ENCODE measurements at places on chromosomes 3 and 15. TPM values are rescaled to one million over a fixed set of nuclear protein-coding genes. Genes with fewer than 3 reads are reported as not detected.

OR5K3 gene
- polyA plus RNA-seq, result not detected

PPP2R3A gene
- polyA plus RNA-seq, result 4.9 TPM

PAQR9 gene
- polyA plus RNA-seq, result 0.10 TPM

GRM2 gene
- 0.15 TPM for polyA plus RNA-seq

C15orf62 gene
- 0.06 TPM for polyA plus RNA-seq

A4GNT gene
- polyA plus RNA-seq, result not detected

GXYLT2 gene
- 9.3 TPM for polyA plus RNA-seq

PLSCR5 gene
- polyA plus RNA-seq, result not detected

ATP8B4 gene
- 0.03 TPM for polyA plus RNA-seq

RBMS3 gene
- 8.2 TPM for polyA plus RNA-seq

ITPKA gene
- 2.2 TPM for polyA plus RNA-seq

LEO1 gene
- 7.0 TPM for polyA plus RNA-seq

CASR gene
- polyA plus RNA-seq, result not detected

GRCh38 chr3:108346301-108347227, 50.2 kb downstream of the HHLA2 start:
- DNase-seq, result no peak

DNA sequence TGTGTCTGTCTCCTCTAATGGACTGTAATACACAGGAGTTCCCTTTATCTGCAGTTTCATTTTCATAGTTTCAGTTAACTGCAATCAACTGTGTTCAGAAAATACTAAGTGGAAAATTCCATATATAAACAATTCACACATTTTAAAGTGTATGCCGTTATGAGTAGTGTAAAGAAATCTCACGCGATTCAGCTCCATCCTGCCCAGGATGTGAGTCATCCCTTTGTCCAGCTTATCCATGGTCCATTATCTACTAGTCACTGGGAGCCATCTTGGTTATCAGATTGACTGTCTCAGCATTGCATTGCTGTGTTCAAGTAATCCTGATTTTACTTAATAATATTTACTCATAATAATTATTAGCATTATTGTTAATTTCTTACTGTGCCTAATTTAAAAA, 14.5 kb downstream of the ZPLD1 start:
- no peak for DNase-seq

GRCh38 chr15:49865925-49866757, 245.3 kb downstream of the DTWD1 start:
- DNase-seq, result no peak

DNA sequence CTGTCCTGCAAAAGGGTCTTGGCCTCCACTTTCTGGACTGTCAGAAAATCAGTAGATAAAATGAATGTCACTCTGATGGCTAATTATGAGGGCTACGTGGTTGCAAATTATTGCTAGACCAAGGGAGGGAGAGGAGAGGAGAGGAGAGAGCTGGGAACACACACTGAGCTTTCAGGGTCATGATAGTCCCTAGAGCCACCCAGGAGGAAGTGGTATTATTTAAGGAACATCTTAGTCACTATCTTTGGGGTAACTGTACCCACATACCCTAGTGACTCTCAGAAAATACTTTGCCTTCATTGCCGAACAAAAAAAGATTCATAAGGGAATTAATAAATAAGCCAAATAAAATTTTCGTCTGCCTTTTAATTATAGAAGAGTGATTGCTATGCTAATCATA, 642.3 kb upstream of the CFAP20DC start:
- DNase-seq, result no peak

DNA sequence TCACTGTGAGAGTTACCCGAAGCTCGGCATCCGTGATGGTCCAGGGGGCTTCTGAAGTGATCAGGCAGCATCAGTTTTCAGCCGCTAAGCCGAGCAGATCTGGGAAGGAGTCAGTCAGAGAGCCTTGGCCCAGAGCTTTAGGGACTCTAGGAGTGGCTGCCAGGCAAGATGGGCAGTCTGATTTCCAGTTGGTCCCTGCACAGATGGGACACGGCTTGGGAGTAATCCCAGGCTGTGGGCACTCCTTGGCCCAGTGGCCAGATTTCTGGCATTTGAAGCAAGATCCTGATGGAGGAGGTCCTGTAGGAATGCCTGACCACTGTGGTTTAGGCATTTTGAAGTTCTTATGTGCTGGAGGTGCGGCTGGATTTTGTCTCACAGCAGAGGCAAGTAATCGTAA, 10.5 kb upstream of the IP6K2 start:
- no peak for DNase-seq

- no peak for DNase-seq
Measured at GRCh38 chr15:31357148-31357547, 30.5 kb downstream of the KLF13 start.

DNA sequence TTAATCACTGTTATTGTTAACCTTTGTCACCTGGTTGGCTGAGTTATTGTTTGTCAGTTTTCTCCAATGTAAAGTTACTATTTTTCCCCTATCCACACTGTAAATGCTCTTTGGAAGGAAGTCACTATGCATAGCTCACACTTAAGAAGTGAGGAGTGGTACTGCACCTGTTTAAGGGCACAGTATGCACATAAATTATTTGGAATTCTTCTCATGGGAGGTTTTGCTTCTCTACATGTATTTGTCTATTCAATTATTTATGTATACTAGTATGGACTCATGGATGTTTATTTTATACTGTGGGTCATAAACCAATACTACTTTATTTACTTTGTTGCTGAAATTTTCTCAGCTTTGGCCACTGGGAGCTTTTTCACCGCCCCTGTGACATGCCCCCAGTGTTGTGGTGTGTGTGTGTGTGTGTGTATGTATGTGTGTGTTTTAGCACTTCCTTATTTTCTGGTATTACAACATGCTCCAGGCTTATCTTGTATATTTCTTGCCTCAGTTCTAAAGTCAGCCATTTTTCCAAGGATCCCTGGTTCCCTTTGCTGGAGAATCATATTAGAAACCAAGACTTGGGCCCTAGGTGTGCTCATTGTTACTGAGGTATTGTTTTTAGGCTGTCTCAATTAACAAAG, 290.5 kb downstream of the KBTBD8 start:
- no peak for DNase-seq

- DNase-seq, result no peak
Measured at GRCh38 chr3:33061782-33062181, 35.2 kb downstream of the GLB1 start.

GRCh38 chr15:80512726-80513660, 108.8 kb downstream of the ARNT2 start:
- peak; percentile 18 for DNase-seq

DNA sequence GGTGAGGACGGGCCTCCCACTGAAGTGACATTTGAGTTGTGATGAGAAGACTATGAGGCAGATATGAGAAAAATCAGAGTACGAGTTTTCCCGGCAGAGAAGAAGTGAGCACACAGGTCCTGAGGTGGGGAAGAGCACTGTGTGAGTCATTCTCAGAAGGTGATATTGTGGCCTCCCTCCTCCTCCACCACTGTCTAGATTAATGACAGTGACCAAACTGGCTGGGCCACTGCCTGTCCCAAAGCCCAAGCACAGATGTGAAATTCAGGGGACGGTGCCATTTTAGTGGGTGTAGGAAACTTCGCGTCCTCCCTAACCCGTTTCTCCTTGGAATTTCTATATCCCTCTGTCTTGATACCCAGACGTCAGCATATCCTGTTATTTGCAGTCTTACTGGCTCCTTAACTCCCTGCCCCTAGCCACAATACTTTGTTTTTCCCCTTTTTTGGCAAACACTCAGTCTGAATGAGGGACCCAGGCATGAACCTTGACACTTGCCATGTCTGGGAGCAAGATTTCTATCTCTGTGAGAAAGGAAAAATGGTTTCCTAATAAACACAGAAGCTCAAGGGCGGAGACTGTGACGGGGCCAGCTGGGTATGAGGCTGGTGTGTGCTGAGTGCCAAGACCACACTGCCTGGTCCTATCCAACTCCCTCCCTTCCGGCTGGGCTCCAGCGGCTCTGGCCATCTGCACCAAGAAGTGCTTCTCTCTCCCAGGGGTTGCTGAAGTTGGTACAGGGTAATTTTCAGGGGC, 15.2 kb downstream of the PRICKLE2 start:
- DNase-seq, result peak; percentile 19

DNA sequence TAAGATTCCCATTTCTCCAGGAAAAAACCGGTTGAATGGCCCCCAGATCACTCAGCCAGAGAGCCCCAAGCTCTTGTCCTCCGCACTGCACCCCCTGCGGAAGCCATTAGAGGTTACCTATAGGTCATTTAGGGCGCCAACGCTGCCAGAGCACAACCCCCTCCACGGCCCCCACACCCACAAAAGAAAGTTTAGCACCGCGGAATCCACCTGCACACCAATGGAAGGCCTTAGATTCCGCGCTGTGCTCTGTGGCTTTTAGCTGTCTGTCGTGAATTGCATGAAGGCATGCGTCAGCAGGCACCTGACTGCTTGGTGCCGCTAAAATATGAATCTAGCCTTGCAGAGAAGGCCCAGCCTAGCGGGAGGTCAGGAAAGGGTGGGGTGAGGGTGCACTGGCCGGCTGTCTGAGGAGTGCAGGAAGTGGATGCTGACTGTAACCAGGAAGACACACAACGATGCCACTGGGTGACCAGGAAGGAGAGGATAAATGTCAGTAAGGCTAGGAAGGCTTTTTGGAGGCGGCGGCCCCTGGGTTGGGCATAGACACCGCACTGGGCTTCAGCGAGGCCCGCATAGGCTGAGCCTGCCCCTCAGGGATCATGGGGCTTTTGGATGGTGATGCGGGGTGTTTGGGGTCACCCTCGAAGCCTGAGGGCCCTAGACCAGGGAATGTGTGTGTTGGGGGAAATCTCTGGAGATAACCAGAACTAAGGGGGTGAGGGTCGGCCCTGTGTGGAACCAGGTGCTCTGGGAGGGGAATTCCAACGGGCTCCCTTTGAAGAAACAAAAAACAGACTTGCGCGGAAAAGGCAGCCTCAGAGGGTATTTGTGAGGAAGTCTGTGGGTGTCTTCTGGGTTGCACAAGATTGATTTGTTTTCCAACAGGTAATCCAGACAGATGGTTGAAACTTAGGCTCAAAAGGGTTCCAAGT, 976 bp upstream of the NUP210 start:
- no peak for DNase-seq

- no peak for DNase-seq
Measured at GRCh38 chr15:53378096-53378800, 381.2 kb downstream of the WDR72 start.

GRCh38 chr3:125357837-125358236, 17.3 kb downstream of the ZNF148 start:
- no peak for DNase-seq

GRCh38 chr15:78993931-78994530, 49.2 kb upstream of the CTSH start:
- no peak for DNase-seq

GRCh38 chr3:194168994-194169393, 33.0 kb downstream of the HES1 start:
- DNase-seq, result no peak

DNA sequence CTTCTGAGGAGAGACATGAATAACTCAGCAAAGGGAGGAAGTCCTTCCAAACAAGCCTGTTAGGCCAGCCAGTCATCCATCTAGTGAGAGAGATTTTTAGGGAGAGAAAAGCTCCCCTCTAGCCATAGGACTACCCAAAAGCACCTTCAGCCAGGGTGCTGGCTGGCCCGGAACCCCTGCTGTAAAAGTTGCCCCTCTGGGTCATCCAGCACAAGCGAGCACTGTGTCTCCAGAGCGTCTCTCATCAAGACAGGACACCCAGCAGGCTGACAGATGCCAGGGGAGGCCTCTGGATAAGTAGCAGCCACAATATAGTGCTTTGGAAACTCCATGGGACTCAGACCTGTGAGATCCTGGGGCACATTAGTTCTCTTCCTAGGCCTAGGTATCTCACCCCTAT, 24.5 kb downstream of the ANXA2 start:
- DNase-seq, result no peak

- DNase-seq, result no peak
Measured at GRCh38 chr3:156788846-156789245, 37.3 kb upstream of the LEKR1 start.

- no peak for DNase-seq
Measured at GRCh38 chr3:10228248-10228950, 19.9 kb upstream of the TATDN2 start.

GRCh38 chr3:195226900-195227447, 44.0 kb downstream of the XXYLT1 start:
- no peak for DNase-seq

GRCh38 chr3:136464502-136464901, 214.4 kb downstream of the PCCB start:
- no peak for DNase-seq

DNA sequence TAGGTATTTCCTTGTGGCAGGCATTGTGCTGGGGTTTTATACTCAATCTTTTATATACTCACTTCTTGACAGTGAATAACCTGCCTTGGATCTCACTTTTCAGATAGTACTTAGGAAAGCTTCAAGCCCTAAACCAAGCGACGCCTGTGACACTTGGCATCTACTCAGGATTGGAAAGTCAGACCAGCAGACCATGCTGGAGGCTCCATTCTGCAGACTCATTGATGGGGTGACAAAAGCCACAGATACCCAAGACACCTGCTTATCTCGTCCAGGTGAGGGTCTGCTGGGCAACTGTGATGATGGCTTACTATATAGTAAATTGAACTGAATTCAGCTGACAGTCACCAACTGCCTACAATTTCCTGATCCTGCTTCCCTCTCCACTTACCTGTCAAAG, 79.4 kb upstream of the MRPS22 start:
- no peak for DNase-seq

DNA sequence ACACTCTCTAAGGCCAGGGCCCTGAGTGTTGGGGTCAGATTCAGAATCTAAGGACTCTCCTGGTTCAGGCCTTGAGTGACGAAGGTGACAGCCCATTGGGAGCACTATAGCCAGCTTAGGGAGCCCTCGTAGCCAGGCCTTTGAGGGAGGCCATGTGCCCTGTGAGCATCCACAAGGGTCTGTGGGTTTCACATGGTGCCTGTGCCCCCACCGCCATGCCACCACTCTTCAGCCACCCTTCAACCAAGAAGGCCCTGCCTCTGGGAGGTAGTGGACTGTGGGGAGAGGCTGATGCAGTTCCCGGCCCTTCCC, 37.5 kb downstream of the TSPAN3 start:
- DNase-seq, result no peak

DNA sequence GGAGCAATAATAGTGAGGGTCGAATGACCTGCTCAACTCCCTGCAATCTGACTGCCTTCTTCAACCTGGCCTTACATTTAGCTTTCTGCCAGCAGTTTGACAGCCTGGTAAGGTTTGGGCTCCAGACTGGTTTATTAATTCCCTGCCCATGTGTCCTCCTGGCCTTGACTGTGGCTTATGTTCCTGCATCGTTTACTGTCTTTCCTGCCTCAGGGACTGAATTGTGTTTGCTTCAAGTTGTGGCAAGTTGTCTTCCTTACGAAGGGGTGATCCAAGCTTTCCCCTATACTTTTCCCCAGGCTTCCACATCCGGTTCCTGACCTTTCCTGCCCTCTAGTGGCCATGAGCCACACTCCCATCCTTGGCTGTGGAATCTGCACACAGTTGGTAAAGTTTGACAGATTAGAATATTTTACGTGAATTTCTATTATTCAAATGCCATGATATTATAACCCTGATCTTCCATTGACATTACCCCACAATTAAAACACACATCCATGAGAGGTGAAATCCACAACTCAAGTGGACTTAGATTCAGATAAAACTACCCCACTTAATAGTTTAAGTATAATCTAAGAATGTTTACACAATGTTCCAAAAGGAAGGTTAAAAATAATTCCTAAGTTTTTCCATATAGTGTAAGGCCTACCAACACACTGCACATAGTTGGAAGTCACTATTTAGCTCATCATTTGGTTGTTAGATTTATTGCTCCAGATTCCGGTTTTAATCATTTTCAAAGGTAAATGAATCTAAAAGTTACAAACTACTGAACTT, 95.7 kb downstream of the NEDD4 start:
- peak; percentile 71 for DNase-seq

- DNase-seq, result no peak
Measured at GRCh38 chr3:52920841-52921240, 23.5 kb upstream of the STIMATE start.

GRCh38 chr3:106920609-106921008, 456.6 kb upstream of the CCDC54 start:
- DNase-seq, result no peak
